Left ventricle myocardium inferior (tissue), 1 donor: ENCODE measurements at places on chromosomes 11 and 22. TPM values are rescaled to one million over a fixed set of nuclear protein-coding genes. Genes with fewer than 3 reads are reported as not detected.

DNA sequence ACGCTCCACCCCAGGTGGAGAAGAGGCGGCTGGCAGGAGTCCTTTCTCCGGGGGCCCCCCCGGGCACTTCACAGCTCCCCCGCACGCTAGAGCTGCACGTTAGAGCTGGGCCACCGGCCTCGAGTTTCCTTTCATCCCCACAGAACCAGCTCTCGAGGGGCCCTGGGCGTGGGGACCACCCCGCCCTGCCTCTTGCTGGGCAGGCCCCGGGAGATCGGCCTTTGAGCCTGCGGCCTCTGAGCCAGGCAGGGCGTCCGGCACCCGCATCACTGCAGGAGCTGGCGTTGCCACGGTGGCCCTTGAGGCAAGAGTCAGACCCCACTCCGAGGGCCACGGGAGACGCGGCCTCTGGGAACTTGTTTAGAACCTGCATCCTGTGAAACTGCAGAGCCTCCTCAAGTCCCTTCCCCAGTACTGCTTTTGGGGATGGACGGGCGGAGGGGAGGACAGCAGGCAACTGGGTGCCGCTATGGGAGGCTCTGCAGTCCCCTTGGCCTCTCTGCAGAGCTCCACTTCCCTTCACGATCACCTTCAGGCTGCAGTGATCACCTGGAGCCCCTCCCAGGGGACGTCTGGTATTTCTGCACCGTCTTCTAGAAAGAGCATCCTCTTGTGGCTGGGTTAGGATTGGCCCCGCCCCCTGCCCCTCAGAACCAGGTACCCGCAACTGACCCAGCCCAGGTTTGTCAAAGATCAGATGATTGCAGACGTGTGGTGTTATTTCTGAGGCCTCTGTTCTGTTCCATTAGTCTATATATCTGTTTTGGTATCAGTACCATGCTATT, 13.9 kb upstream of the GAL start:
- no peak for DNase-seq

GRCh38 chr22:50179937-50180726, 5.6 kb upstream of the TRABD start:
- DNase-seq: no peak

- DNase-seq: no peak
Measured at GRCh38 chr22:18070556-18071306, 7.1 kb upstream of the PEX26 start.

DNA sequence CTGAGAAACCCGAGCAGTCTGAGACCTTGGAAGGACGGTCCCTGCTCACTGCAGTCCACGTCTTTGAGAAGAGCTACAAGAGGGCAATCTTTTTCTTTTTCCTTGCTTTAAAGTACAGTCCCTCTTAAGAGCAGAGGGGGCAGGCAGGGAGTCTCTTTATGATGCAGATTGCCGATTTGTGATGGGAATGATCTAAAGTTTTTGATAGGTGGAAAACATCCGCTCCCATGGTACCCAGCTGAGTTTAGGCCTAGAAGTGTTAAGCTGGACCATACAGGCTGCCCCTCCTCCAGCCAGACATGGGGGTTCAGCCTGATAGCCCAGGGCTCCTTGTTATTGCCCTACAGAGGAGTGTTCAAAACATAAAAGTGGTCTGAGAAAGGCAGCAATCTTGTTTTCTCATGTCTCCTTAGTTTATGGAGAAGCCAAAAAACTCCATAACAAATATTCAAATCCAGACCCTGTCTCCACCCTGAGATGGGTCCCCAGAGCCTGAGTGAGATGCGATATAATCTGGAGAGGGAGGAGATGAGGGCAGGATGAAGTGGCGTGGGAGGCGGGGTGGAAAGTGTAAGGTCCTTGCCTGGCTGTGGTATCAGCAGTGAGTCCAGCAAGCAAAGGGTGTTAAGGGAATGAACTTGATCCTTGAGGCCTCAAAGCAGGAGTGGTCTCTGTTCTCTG, 135.1 kb downstream of the FDX1 start:
- no peak for DNase-seq

GRCh38 chr22:29580200-29580810, 608 bp downstream of the NIPSNAP1 start:
- DNase-seq: no peak

- DNase-seq: no peak
Measured at GRCh38 chr11:35917676-35918075, 26.2 kb upstream of the LDLRAD3 start.

DNA sequence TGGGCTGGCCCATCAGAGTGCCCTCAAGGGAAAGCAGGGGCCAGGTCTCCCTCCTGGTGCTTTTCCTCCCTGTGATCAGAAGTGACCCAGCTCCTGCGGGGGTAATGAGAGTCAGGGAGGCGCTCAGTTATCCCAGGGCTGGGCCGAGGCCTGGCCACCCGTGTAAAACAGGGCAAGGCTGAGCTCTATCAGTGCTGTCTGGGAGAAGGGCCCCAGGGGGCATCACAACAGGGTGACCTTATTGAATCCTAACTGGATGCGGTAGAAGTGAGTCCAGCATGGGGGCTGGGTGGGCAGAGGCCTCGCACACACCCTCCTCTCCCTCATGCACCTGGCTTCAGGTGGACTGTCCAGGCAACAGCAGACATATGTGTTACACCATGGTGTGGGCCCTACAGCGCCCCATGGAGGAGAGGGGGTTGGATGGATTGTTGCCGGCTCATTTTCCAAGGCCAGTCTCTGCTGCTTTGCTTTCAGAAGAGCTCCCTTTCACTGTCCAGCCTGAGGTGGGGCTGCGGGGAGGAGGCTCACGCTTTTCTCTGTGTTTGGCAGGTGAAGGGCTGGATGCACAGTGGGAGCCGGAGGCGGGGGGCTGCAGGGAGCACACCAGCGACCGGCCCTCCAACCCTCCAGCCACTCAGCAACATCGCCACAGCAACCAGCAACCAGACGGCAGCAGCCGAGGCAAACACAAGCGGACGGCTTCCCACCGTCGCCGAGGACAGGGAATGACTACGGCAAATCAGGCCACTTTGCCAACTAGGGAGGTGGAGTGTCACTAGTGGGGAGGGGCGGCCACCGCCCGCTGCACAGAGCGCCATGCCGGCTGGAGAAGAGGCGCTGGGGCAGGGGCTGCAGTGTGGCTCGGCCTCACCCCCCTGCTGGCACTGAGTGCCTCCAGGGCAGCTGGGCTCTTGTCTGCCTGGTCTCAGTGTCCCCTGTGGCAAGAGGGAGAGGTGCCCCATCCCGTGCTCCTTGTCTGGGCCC, 24.7 kb downstream of the GNAZ start:
- no peak for DNase-seq

Gene TMEM121B
- 1.5 TPM for total RNA-seq

Gene FAT3
- total RNA-seq: 0.33 TPM

Gene KCNE3
- 4.3 TPM for total RNA-seq

Gene CCDC89
- 0.63 TPM for total RNA-seq

Gene BLID
- 0.36 TPM for total RNA-seq
